ENCODE measurements at places on chromosomes 16 and 17.
A peak's percentile ranks its signal among the peaks of the same experiment; 100 is the strongest.

GRCh38 chr17:81049372-81049911, 14.5 kb downstream of the BAIAP2 start:
- no peak for DNase-seq

- no peak for DNase-seq
Observed at GRCh38 chr16:88616320-88616719, 22.1 kb upstream of the IL17C start.

DNA sequence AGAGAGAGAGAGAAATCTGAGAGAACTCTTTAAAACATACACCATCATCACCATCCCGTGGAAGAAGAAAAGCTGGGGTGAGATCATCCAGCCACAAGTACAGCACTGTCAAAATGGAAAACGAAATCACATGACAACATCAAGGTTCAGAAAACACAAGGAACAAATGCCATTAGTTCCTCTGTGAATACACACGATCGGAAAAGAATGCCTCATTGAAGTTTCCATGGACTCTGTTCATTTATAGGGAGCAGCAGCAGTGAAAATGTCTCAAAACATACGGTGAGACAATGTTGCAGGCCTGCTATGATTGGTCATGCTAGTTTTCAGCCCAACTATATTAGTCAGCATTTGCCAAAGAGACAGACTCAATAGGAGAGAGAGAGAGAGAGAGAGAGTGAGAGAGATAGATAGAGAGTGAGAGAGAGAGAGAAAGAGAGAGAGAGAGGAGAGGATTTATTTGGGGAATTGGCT, 4.4 kb downstream of the CFAP97D1 start:
- DNase-seq = peak; percentile 67

DNA sequence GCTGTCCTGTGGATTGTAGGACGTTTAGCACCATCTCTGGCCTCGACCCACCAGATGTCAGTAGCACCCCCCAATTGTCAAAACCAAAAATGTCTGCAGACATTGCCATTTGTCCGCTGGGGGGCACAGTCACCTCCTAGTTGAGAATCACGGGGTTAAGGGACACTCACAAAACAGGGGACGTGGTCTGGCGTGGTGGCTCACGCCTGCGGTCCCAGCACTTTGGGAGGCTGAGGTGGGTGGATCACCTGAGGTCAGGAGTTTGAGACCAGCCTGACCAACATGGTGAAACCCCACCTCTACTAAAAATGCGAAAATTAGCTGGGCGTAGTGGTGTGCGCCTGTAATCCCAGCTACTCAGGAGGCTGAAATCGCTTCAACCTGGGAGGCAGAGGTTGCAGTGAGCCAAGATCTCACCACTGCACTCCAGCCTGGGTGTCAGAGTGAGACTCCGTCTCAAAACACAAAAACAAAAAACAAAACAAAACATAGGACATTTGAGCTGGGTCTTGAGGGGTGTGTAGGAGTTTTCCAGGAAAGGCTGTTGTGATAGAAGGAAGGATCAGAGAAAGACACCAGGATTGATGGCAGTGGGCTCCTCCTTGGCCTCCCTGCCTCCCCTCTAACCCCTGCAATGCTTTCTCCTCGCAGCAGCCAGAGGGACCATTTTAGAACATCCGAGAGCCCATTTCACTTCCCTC, 171.8 kb upstream of the GSE1 start:
- DNase-seq = no peak

DNA sequence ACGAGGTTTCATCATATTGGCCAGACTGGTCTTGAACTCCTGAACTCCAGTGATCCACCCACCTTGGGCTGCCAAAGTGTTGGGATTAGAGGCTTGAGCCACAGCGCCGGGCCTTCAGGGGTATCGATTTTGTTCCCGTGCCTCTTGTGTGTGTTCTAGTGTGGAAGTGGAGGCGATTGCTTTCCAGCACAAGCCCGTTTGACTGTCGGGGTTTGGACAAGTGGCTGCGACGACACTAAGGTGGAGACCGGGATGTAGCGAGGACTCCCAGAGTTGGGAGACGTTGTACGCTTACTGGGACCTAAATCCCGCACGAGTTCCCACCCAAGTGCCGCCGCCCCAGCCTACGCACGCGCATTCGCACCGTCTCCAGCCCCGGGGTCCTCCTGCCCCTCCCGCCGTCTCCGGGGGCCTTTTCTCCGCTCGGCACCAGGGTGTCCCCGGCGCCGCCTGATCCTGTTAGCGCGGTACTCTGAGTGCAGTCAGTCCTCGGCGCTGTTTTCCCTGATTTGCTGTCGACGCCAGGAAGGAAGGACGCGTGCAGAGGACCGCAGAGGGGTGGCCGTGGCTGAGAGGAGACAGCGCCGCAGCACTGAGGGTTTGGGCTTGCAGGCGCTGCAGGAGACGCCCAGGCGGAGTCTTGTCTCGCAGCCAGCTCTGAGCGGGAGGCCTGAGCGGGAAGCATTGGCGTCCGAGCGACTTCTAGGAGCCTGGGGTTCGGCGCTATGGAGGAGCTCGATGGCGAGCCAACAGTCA, at the start of gene NUP85:
Gene NUP85, plus strand, starts transcription at position 643 of the 756 bp plus-strand sequence. Its CDS starts 83 bp downstream, at position 726.
- peak; percentile 93 for DNase-seq

DNA sequence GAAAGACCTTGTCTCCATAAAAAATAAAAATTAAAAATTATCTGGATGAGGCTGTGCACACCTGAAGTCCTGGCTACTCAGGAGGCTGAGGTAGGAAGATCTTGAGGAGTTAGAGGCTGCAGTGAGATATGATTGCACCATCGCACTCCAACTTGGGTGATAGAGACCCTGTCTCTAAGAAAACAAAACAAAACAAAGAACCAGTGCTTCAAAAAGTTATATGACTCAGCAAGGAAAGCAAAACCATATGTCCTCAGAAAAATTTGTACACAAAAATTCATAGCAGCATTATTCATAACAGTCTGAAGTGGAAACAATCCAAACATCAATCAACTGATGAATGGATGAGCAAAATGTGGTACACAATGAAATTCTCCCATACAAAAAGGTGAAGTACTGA, 48.9 kb downstream of the SLFN5 start:
- peak; percentile 30 for DNase-seq

GRCh38 chr16:11886881-11887280, 28.9 kb downstream of the GSPT1 start:
- DNase-seq = no peak

All from RPMI7951 (cell line).